ENCODE measurements at places on chromosomes 12 and 14.

GRCh38 chr14:96362071-96362964, 823 bp downstream of the ATG2B start:
- peak; percentile 72 for DNase-seq

GRCh38 chr12:30835216-30835615, 80.5 kb upstream of the CAPRIN2 start:
- DNase-seq, result no peak

- DNase-seq, result peak; percentile 93
These were observed 27.6 kb upstream of the RPLP0 start for GRCh38 chr12:120228291-120229070.

DNA sequence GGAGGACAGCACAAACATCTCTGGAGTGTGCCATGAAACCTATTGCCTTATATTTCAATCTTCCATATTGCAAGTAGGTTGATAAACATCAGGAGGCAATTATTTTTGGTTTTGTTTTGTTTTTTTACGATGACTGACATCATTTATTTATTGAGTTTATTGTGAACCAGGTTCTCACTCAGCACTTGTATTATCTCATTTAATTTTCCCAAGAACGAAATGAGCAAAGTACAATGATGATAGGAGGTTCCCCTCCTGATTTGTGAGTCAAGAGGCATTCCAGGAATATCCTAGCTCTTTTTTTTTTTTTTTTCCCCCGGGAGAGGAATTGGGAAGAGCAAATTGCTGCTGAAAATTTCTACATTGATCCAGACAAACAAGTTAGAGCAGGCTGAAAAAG, 4.7 kb downstream of the SOCS2 start:
- no peak for DNase-seq

DNA sequence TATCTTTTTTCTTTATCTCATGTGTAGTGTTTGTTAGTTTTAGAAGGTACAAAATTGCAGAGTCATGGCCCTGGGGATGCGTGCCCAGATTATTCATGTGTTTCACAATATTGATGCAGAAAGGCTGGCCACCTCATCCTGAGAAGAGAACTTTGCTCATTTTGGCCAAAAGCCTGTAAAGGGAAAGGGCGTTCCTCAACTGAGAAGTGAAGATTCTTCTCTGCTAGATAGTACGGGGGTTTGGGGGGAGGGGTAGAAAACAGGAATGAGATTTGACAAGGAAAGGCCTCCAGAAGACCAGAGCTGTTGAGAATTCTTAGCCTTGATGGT, 1.7 kb downstream of the MGST1 start:
- peak; percentile 90 for DNase-seq

DNA sequence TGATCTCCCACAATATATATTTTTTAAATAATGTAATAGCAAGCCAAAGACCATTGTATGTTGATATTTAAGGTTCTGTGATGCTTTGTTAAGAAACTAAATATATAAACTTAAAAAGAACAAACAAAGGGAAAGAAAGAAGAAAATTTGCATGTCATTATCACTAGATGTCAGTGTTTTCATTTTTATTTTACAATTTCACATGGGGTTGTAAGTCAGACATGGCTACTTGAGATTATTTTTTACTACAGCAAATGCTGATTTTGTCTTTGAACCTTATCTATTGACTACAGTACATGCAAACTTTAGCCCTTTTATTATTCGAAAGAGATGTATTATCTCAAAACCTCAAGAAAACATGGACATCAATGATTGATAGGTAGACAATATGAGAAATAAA, 36.1 kb downstream of the SLCO1C1 start:
- DNase-seq, result peak; percentile 19

DNA sequence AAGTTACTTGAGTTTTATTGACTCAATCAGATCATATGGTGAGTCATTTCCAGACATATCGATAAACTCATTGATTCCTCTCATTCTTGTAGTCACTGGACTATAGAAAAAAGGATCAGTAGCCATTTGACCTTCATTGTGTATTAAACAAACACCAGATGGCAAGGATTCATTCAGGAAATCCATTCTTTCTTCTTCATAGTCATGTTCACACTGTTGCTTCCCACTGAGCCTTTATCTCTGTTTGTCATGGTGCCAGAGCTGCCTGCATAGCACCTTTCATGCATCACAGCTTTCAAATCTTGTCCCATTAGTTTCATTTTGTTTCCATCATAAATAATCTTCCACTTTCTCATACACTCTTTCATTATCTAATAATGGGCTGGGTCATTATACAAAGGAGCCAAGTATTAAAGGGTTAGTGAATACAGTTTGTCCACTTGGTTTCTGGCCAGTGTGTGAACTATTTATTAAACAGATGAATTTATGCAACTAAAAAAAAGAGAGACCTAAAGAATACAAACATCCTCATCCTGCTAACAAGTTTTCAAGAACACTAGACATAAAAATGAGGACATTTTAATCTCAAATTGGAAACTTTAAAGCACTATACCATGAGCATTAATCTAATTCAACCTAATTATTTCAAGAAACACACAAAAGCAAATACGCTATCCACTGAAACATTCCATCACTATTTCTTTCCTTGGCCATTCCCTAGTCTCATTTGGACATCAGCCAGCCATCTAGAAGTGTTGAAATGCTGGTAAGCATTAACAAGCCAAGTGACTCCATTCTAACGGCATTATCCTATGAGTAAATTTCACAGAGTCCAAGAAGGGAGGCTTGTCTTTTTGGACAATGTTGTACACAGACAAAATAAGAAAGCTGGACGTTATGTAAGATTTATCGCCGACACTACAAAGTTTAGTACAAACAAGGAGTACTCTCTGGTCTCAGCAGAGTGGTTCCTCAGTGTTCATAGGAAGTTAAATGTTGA, 476.5 kb downstream of the FOXG1 start:
- no peak for DNase-seq

- no peak for DNase-seq
These were observed 86.8 kb downstream of the RFLNA start for GRCh38 chr12:124381456-124382296.

- DNase-seq, result no peak
These were observed 237.2 kb upstream of the DCN start for GRCh38 chr12:91419809-91420208.

DNA sequence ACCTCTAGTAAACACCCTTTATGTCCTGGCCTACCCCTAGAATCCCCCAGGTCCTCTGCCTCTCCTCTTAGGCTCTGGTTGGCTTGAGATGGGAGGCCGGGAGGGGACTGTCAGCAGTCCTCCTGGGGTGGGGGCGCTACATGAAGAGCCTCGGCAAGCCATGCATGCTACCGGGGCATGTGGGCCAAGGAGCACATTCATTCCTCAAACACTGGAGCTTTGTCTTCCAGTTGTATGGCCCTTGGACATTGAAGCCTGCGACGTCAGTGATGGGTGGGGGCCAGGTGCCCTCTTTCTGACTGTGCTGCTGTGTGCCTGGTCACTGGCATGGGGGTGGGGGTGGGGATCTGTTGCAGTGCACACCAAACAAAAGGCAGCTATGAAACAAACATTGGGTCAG, 15.8 kb upstream of the CELA1 start:
- no peak for DNase-seq

DNA sequence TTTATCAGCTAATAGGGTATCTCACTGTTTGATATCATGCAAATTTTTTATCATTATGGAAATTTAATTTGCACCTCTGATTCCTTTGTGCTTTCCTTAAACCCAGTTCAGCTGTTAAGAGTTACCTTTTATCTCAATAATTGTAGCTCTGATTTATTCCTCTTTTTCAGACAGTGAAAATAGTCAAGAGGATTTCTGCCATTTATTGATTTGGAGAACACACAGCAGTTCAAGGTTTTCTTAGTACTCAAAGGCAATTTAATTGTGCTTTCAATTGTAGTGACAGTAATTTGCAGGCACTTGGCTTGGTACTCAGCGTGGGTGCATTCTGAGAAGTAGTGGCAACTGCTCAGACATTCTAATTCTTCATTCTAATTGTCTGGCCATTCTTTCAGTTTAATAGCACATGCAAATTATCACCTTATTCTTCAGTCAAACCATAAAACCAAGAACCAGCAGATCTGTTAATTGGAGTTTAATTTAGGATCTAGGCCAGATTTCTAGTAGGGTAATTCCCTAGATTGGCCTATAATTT, 709.3 kb downstream of the RPS29 start:
- no peak for DNase-seq

GRCh38 chr14:82060219-82060618, 526.6 kb upstream of the SEL1L start:
- DNase-seq, result no peak

- DNase-seq, result no peak
These were observed 7.2 kb upstream of the FNTB start for GRCh38 chr14:64979336-64980074.

- peak; percentile 43 for DNase-seq
These were observed 1.6 kb downstream of the RHOF start for GRCh38 chr12:121791671-121792551.

- DNase-seq, result peak; percentile 87
These were observed 2.5 kb downstream of the TAMALIN start for GRCh38 chr12:52009081-52009751.

GRCh38 chr14:77825895-77826519, 26.1 kb downstream of the ADCK1 start:
- DNase-seq, result no peak

DNA sequence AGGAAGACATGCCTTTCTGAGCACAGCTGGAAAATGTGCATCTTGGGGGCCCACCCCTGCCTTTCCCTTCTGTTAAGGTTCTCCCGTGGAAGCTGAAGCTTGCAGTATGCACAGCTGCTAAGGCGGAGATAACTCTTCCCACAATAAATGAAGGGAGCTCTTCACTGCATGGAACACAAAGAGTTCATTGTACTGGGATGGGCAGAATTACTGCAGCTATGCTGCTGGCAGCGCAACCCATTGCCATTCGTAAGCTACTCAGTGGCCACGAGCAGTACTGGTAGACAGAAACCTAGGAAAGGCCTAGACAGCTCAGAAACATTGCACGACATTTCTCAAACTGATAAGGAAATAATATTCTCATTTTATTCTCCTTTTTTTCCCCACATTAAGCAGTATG, 310.2 kb downstream of the MDGA2 start:
- no peak for DNase-seq

GRCh38 chr12:124625867-124626675, 58.7 kb upstream of the NCOR2 start:
- DNase-seq, result peak; percentile 79

DNA sequence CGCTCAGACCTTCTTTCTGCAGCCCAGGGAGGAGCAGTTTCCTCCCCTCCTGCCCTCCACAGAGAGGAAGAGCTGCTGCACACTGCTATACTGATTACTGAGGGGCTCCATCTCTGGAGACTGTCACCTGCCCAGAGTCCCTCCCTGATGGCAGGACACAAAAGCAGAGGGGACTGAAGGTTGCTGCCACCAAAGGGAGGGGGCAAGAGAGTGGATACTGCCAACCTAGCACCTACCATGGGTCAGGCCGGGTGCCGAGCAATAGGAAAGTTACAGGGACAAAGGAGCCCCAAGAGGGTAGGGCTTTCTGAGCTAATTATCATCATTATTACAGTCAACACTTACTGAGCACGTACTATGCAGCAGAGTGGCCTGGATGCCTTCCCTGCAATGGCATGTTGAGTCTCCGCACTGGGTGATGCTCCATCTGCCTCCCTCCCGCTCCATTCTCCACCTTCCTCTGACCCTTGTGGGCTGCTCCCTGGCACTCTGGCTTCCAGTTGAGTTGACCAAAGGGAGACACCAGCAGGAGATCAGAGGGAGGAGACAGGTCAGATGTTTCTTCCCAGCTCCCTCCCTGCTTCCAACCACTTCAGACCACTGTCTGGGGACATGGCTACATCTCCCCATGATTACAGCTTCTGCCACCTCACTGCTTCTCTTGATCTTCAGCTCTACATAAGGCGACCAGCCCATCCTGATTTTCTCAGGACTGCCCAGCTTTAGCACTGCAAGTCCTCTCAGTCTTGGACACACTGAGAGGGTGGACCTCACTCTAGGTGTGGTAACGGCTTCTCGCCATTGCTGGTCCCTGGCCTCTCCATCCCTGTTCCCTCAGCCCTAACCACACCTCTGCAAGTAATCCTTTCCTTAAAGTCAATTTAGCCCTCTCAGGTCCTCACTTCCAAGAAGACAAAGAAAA, 2.6 kb upstream of the KRT79 start:
- no peak for DNase-seq

DNA sequence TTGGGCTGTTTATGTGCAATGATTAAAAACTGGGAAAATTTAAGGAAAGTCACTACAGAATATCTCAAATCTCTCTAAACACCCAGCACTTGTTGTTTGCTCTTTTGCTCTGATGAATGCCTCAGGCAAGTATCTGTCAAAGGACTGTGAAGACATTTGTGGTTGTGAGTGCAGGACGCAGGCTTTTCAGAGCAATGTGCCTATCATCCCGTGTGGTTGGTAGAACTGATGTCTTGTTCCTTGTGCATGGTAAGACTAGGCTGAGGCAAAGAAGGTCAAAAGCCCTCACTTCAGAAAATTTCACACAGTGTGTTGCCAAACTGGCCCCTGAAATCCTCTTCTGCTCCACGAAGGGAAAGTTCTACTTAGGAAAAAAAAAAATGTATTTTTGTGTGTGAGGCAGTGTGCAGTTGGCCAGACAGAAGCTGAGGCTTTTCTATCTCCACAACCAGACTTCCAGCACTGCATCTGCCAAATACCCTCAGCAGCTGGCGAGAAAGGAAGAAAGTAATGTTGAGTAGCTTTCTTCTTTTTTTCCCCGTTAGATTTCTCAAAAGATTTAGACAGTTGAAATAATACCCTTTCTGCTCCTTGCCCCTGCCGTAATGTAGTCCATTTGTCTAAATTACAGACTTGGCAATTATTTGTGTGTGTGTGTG, 1103.1 kb downstream of the VRK1 start:
- no peak for DNase-seq

- DNase-seq, result no peak
These were observed 2.5 kb upstream of the CTSG start for GRCh38 chr14:24578558-24578957.

DNA sequence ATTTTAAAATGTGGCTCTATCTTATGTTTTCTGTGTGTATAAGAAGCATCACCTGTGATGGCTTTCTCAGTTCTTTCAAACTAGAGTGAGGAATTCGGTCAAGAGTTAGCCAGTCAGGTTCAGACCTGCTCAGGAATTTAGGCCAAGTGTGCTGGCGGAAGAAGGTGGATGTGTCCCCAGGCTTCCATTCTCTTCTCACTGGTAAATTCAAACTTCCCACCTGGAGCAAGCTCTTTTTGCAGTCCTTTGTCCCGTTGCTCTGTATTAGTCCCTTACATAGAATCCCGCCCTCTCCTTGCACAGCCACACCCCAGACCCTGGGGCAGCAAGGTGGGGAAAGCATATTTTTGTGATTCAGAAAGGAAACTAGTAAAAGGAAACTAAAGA, 124.7 kb upstream of the PWP1 start:
- no peak for DNase-seq
